ENCODE measurements at places on chromosomes 5 and 9.

DNA sequence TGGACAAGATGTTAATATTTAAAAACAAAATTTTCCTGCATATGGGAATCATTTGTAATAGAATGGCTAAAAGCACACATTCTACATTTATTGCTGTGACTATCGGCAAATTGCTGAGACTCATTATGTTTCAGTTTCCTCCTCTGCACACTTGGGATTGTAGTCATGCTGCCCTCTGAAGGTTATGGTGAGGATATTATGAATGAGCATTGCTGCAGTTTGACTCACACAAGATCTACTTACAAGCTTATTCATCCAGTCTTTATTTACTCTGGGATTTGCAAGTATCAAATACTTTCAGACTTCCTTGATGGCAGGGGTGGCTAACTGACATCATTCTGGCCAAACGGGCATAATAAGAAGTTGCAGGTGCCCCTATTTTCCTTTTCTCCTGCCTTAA lies 9.5 kb upstream of the NFIL3 start:
- DNase-seq, result no peak

GRCh38 chr9:27181381-27181780 lies 72.4 kb downstream of the TEK start:
- no peak for DNase-seq

- DNase-seq, result no peak
These were observed 82.2 kb downstream of the MRPS27 start for GRCh38 chr5:72237879-72238278.

GRCh38 chr9:131302244-131303075 lies 12.9 kb downstream of the PLPP7 start:
- no peak for DNase-seq

DNA sequence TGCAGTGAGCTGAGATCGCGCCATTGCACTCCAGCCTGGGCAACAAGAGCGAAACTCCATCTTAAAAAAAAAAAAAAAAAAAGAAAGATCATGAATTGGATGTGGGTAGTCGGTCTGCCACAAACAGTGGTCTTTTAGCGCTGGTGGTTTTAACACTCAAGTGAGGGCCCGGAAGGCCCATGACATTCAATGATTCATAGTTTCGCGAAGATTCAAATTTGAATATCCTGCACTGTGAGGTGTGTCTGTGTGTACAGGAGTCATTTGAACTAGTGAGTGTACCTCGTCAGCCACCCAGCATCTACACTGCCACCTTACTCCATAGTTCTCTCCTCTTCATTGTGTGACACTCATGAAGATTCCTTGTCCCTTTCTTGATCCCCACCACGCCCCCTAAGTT lies 41.3 kb downstream of the CFAP77 start:
- no peak for DNase-seq

GRCh38 chr5:30040488-30041118 lies 1152.9 kb upstream of the CDH6 start:
- no peak for DNase-seq

Measured in T follicular helper cell (primary cell).